Brain pericyte (primary cell): ENCODE measurements at places on chromosomes 6 and 20.
A peak's percentile ranks its signal among the peaks of the same experiment; 100 is the strongest.

DNA sequence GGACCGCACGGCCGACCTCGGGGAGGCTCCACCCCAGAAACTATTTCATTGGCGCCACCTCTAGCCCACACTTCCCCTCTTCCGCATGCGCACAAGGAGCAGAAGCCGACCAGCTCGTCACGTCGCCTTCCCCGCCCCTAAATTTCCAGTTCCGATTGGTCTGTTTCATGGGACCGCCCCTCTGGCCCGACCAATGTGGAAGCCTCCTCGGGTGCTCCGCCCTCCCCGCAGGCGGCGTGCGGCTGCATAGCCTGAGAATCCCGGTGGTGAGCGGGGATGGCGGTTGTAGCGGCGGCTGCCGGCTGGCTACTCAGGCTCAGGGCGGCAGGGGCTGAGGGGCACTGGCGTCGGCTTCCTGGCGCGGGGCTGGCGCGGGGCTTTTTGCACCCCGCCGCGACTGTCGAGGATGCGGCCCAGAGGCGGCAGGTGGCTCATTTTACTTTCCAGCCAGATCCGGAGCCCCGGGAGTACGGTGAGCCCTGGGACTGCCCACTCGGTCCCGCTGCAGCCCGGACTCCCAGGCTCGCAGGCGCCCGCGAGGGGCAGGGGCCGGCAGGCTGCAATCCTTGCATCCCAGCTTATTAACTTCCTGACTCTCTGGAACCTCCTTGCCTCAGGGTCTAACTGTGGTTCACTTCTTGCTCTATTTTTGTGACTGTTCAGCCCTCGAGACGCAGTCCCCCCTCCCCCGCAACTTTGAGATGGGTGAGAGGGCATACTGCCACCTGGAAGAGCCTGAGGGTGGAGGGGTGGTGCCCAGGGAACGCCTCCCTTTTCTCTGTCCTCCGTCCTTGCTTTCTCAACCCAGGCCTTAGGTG, at the start of gene BCKDHB:
BCKDHB (plus strand) TSS at position 254 of the 818 bp plus-strand sequence; CDS start at position 277, 23 bp downstream.
- peak; percentile 94 for DNase-seq

- DNase-seq = no peak
These were observed 6.5 kb downstream of the GZF1 start for GRCh38 chr20:23368316-23369071.

DNA sequence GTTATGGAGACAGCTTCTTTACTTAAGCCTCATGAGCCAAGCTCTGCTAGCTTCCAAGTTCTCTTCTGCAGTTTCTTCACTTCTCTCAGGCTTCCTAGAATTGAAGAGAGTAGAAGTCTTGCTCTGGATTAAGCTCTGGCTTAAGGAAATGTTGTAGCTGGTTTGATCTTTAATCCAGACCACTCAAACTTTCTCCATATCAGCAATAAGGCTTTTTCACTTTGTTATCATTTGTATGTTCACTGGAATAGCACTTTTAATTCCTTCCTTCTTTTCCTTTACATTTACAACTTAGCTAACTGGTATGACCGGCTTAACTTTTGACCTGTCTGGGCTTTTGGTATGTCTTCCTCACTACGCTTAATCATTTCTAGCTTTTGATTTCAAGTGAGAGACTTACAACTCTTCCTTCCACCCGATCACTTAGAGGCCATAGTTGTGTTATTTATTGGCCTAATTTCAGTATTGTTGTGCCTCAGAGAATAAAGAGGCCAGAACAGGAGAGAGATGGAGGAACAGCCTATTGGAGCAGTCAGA, 236.6 kb upstream of the BMP2 start:
- no peak for DNase-seq

- no peak for DNase-seq
These were observed 17.9 kb upstream of the SIRPB1 start for GRCh38 chr20:1637755-1638154.

DNA sequence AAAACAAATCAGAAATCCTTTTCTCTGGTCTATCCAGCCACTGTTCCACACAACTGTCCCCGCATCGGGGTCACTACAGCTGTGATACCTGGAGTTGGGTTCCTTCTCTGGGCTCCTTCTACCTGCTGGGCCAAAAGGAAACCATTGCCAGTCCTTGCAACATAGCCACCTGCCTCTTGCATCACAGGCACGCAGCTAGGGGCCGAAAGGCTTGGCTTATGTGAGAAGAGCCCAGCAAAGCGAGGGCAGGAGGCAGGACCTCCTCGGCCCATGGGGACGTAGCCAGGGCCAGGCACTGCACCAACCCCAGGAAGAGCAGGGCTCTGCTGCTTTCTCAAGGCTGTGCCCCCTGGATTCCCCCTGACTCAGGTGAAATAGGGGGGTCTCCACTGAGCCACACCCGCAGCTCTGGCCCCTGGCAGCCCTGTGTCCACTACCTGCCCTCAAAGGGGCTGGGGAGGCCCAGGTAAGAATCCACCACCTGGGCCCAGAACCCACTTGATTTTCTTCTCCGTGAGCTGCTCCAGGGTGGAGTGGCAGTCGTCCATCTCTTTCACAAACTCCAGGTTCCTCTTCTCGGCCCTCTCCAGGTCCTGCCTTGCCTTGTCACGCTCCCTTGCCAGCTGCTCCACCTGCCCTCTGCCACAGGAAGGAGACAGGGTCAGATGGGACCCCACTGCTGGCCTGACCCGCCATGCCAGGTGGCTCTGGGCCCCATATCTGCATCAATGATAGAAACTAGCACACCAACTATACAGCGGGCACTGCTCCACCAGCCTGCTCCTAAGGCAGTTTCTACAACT, 88.9 kb downstream of the GINS1 start:
- DNase-seq = no peak

DNA sequence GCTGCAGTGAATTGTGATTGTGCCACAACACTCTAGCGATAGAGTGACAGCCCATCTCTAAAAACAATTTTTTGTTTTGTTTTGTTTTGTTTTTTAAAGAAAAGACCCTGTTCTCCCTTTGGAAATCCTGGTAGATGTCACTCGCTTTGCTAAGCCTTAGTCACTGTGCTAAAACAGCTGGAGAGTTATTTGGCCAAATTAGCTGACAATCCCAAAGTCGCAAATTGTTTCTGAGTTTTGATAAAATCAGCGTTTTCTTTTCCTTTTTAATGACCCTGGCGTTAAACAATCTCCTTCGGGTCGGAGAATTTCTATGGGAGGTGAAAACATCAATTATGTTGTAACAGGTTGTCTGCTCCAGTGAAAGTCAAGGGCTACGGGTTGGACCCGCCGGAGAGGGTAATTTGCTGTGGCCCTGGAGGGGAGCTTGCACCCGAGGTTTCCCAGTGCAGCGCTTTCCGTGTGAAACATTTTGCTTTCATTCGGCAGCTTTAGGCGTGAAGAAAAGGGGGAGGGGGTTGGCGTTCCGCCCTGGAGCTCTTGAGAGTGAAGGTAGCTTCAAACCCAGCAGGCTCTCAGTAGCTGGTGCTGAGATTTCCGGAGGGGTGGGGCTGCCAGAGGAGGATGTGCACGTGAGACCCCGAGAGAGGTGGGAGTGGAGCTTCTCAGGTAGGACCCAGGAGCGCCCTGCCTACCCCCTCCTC, 296.6 kb downstream of the PHACTR1 start:
- no peak for DNase-seq

GRCh38 chr20:40583205-40583604, 105.8 kb downstream of the MAFB start:
- no peak for DNase-seq

GRCh38 chr6:54085541-54085940, 25.7 kb upstream of the MLIP start:
- no peak for DNase-seq

DNA sequence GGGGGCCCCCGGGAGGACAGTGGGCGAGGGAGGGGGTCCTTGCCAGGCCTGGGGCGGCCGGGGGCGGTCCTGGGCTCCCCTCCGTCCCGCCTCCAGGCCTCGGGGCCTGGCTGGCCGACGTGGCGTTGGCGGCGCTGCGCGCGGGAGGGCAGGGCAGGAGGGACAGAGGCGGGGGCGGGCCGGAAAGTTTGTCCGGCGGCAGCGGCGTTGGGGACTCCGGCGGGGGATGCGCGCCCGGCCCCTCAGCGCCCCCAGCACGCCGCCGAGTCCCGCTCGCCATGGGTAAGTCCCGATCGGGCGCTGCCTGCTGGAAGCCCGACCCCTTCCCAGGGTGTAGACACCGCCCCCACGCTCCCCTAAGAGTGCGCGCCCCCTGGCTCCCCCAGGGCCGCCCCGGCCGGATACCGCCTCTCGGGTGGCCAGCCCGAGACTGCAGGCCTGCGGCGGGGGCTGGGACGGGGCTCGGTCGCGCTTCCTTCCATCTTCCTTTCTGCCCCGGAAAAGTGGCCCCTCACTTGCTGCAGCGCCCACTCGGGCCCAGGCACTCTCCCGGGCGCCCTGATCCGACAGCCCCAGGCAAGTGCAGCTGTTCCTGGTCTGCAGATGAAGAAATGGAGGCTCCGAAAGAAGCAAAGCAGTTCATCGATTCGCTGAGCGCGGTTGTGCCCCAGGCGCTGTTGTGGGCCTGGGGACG, at the start of gene SLC2A10:
SLC2A10 (plus strand) TSS at position 191 of the 694 bp plus-strand sequence; CDS start at position 279, 88 bp downstream.
- no peak for DNase-seq

DNA sequence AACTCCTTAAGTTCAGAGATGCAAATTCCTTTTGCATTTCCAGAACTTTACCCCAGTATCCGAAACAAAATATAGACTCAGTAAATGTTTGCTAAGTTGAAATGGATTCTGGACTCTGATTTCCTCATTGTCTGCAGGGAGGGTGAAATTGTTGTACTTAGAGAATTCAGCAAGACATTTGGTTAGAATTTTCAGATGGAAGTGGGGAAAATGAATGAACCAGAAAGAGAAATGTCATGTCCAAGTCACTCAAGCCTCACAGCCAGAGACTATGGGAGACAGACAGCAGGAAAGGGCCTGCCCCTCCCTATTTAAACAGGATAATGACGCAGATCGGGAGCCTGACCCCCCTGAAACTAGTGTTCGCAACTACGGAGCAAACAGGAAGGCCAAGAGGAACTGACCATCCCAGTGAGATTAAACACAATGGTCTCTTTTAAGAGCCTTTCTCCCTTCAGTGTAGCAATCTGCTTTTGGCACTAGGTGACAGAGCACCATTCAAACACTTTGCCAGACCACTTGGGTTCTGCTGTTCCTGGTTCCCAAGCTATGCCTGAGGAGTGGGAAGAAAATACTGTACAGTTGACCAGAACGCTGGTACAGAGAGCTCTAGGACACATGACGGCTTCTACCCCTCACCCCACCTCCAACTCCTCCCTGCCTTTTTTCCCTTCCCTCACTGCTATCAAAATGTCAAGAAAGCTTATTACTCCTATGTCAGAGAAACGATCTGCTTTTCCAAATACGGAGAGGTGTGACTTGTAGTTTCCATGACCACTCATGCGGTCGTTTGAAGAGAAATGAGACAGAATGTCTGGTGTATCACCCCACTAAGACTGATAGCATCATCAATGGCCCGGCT, 13.7 kb downstream of the NEDD9 start:
- no peak for DNase-seq

- no peak for DNase-seq
These were observed 79.0 kb downstream of the DNAAF9 start for GRCh38 chr20:3328501-3328900.

DNA sequence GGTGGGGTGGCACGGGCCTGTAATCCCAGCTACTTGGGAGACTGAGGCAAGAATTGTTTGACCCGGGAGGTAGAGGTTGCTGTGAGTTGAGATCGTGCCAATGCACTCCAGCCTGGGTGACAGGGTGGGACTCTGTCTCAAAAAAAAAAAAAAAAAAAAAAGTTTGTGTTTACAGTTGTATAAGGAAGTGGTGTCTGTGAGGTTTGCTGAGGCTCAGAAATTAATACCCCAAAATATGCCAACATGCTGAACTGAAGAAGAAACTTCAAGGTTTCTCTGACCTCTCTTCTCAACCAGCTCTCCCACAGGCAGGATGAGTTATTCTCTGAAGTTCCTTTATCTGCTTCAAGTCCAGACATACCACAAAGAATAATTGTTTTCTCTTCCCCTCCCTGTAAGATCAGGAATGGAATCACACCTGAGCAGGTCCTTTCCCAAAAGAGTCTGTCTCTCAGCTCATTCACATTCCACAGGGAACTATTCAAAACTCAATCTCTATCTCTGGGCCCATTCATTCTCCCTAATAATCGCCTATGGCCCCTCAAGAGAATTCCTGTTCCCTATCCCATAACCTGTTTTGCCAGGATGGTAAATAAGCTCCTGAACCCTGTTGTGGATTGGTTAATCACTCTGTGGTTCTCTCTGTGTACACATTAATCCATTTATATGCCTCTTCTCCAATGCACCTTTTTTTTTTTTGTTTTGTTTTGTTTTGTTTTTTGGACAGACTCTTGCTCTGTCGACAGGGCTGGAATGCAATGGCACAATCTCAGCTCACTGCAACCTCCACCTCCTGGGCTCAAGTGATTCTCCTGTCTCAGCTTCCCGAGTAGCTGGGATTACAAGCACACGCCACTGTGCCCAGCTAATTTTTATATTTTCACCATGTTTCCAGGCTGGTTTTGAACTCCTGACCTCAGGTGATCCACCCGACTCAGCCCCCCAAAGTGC, 17.4 kb upstream of the KIFC1 start:
- DNase-seq = no peak

GRCh38 chr6:37535759-37536490, 36.2 kb upstream of the CCDC167 start:
- no peak for DNase-seq

DNA sequence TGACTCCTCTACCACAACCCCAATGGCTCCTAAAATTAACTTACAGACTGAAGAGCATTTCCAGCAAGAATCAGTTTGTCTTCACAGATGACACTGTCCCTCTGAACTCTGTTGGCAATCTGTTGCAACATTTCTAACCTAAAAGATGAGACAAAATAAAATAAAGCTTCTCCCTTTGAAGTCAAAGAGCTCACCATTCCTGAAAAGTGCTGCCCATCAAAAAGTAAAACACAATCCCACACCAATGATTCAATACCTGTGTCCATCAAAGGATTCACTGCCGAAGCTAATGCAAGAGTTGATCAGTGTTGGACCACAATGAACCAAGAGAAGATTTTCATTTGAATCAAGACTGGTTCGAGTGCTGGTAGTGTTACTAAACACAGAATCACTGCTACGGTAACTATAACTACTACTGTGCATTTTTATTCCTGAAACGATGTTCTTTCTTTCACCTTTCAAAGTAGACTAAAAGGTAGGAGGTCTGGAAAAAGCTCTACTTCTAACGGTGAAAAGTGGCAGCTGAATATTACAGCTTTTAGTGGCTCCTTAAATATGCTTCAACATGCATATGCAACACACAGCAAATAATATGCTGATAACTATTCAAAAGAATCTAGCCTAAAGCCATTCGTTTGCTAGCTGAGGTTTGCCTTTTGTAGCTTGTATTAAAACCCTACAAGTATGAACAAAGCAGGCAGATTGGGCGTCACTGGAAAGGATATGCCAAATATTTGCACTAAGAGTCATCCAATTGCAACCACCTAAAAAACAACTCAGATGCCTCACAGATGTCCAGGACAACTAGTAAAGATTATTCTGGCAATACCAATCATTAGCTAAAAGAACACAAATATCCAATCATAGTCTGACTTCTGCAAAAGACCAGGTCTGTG, at the start of gene DST:
DST (minus strand) TSS at position 524 of the 896 bp plus-strand sequence.
- DNase-seq = peak; percentile 47

- no peak for DNase-seq
These were observed 19.1 kb downstream of the VSTM2L start for GRCh38 chr20:37922016-37922415.

DNA sequence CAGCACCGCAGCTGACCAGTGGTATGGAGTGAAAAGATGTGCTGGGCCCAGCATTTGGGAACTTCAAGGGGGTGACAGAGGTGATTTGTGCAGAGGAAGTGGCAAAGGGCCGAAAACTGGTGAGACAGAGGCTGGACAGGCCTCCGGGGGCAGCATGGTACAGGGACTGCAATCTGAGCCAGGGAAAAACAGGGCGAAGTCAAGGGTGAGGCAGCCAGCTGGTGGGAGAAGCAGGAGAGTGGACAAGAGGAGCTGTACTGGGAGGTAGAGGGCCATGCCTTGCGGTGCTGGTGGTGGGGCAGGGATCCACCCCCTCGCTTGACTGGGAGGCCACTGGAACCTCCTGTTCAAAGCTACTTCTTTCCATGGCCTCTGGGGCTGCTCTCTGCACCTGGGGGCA, 7.3 kb upstream of the GFRA4 start:
- DNase-seq = no peak
